ENCODE measurements at places on chromosomes 3 and 15.

DNA sequence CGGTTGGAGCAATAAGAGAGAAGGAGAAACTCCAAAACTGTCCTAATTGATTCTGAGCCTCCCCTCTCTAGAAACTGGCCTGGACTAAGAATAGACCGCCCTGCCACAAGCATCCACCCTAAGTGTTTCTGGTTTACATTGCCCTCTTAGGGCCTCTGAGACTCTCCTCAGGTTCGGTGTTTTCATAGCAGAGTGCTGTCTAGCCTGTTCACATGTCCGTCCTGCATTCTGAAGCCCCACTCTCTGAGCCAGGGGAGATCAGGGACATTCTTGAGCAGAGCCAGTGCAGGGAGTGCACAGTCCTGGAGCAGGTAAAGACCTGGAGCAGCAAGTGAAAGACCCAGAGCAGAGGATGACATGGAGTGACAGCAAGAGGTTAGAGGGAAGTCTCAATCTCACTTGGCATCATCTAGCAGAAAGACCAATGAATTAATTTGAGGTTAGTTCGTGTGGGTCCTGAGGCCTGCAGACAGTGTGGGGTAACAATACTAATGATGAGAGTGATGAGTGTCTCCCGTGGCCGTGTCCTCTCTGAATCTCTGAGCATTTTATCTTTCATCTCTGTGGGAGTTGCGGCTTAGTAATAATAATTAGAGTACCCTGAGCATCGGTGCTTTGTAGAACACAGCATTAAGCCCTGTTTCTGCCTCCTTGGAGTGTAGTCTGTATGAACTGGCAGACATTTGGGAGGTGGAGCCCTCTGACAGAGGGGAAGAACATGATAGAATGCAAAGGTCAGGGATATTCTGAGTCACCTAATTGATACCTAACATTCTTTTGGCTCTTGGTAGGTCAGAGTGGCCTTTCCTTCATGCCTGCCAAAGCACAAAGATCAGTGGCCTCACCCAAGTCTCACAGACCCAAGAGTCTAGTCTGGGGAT is 24.6 kb downstream of the MAPKBP1 start:
- DNase-seq = no peak

DNA sequence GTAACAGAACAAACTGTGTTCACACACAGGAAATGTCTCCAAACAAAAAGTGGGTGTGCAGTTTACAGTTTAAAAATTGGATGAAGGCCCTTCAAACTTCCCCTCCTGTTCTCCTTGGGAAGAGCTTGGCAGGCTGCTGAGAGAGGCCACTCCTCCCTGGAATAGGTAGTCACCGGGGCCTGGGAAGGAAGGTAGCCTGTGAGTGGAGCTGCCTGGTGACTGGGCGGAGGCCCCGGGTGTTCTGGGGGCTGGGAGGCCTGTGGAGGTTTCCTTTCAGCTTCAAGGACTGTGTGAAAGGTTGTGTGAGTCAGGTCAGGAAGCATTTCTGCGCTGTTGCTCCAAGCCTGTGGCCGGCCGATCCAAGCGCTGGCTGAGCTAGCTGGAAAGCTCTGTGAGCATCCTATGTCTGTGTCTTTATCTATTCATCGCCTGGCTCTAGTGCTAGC is 14.1 kb downstream of the SLCO3A1 start:
- no peak for DNase-seq

- no peak for DNase-seq
Observed at GRCh38 chr3:58358808-58359207, 26.1 kb downstream of the PXK start.

GRCh38 chr15:77168616-77169015 is 97.7 kb upstream of the TSPAN3 start:
- no peak for DNase-seq

- no peak for DNase-seq
Observed at GRCh38 chr3:52402706-52403270, 42.1 kb downstream of the SEMA3G start.

DNA sequence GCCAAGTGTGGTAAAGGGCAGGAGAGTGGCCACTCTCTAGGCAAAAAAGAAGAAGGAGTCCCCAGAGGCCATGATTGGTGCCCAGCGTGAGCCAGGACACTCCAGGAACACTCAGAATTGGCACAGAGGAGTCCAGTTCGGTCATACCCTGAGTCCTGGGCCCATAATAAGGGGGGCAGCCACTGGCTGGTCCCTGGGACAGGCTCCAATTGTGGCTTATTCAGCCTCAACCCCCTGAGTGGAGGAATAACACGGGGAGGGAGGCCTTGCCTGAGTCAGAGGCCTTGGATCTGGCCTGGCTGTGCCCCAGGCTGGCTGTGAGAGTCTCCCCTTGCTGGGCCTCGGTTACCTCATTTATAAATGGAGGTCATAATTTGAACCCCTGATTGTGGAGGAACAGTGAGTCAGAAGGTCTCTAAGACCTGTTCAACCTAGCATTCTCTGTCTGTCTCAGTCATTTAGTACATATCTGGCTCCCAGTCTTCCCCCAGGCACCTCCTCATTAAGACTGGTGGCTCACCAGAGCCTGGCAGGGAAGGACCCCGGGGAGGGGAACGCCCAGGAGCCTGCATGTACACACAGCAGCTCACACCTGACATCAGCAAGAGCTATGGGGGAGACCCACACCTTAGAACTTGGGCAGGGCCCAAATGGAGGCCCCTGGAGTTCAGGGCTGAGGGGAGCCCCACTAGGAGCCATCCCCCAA is 95.9 kb upstream of the ATP2B2 start:
- no peak for DNase-seq

DNA sequence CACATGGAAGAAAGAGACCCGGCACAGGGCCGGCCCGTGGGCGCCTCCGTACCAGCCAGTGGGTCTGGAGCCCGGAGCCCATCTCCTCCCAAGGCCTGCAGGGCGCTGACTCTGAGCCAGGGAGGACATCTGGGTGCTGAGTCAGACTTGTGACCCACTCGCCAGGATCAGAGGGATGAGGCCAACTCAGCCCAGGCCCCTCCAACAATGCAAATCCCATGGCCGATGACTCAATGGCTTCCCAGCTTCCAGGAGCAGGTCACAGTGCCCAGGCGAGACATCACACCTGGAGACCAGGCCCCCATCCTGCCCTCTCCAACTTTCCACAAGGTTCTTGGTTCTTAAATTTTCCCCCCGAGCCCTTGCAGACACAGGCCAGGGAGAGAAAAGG is 95.1 kb downstream of the LRIG1 start:
- DNase-seq = no peak

DNA sequence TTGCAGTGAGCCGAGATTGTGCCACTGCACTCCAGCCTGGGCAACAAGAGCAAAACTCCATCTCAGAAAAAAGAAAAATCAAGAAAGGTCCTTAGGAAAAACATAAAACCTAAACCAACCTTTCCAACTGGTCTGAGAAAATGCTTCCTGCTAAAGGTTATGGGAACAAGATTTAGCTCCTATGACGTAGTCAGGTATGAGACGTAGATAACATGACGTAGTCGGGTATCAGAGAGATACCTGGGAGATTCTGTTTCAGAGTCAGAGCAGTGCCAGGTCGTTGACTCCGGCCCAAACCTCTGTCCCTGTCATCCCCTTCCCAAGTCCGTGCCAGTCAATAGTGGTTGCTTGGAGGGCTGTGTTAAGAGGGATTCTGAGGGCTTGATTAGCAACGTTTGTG is 39.9 kb downstream of the LMCD1 start:
- DNase-seq = no peak

DNA sequence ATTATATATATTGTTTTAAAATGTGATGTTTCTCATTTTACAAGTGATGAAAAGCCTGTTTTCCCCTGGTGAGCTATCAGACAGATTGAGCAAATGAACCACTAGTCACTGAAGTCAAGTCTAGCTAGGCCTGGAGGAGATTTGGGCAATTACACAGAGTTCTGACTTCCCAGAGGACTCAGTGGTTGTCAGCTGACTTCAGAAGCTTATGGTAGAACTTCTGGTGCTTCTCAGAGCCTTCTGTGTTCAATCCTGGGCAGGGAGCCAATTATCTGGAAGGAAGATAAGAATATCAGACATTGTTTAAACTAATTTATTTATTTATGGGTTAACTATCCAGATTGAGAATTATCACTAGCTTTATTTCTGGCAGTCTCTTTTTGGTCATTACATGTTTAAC is 37.7 kb upstream of the NAALADL2 start:
- DNase-seq = no peak

DNA sequence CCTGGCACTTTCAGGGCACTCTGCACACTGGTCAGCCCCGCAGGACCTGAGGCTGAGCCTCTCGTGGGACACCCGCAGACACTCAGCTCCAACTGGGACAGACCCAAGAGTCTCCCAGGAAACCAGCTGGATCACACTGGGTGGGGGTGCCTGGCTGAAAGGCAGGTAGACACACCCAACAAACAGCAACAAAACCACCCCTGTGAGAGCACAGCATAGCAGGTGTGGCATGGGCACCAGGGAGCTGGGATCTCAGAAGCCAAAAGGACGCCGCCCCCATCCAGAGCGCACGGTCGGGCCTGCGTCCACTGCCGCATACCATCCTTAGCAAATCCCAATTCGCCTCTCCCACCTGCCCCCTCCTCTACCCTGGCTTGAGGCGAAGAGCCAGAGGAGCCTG is 154.2 kb upstream of the LINGO1 start:
- no peak for DNase-seq

DNA sequence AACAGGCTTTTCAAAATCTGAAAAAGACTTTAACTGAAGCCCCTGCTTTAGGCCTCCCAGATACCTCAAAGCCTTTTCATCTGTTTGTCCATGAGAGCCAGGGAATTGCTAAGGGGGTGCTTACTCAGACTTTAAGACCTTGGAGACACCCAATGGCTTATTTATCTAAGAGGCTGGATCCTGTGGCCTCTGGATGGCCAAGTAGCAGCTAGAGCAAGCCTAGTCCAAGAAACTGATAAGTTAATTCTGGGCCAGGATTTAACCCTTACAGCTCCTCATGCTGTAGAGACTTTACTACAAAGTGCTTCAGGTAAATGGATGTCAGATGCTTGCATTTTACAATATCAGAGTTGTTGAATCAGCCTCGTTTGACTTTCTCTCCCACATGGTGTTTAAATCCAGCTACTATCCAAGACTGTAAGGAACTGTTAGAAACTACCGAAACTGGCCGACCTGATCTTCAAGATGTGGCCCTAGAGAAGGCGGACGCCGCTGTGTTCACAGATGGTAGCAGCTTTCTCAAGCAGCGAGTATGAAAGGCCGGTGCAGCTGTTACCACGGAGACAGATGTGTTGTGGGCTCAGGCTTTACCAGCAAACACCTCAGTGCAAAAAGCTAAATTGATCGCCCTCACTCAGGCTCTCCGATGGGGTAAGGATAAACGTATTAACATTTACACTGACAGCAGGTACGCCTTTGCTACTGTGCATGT is 3.3 kb downstream of the DET1 start:
- DNase-seq = no peak

- no peak for DNase-seq
Observed at GRCh38 chr3:79516795-79517194, 251.0 kb downstream of the ROBO1 start.

DNA sequence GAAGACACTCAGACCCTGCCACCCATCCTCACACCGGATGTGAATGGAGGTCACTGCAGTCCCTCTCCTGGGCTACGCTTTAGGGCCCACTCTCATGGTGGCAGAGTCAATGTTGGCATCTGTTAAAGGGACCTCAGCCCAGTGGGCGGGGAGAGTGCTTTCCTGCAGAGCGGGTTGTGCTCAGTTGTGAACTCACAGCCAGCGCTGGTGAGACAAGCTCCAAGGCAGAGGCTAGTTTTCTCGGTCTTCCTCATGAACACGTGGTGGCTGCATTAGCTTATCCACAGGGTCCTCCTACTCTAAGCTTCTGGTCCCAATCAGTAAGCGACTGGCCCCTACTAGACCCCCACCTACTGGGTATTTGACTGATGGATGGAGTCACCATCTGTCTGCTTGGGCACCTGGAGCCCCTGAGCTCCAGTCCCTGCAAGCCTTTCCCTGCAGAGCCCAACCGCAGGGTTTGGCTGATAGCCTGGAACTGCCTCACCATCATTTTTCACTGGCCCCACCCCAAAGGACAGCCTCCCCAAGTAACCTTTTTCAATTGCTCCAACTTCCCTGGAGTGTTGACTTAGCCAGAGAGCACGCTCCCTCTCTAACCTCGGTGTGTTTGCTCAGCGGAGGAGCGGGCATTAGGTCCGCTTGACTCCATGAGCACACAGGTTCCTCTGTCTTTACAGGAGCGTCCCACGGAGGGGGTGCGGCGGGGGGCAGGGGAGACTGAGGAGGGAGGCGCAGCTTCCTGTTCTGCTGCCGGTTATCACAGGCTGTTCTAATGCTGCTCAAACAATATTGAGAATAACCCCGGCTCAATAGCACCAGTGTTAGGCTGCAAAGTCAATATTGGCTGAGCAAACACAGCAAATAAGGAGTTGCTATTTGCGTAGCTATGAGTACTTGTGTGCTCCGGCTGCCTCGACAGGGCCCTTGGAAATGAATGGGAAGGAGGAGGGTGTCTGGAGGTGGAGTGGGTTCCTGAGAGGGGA is 141.7 kb downstream of the RPLP1 start:
- DNase-seq = no peak
